Thyroid gland (tissue), 4 donors: ENCODE measurements at places on chromosomes 6 and 20.

GRCh38 chr6:124995645-124996325 is 33.5 kb downstream of the RNF217 start:
- DNase-seq, result no peak

GRCh38 chr6:106398621-106399020 is 38.1 kb downstream of the CRYBG1 start:
- no peak for DNase-seq

GRCh38 chr20:1803932-1804501 is 91.2 kb upstream of the SIRPA start:
- DNase-seq, result no peak

GRCh38 chr6:134510920-134511319 is 193.0 kb upstream of the SGK1 start:
- no peak for DNase-seq

- DNase-seq, result peak; percentile 3
Measured at GRCh38 chr6:151620179-151620578, 126.4 kb downstream of the CCDC170 start.

DNA sequence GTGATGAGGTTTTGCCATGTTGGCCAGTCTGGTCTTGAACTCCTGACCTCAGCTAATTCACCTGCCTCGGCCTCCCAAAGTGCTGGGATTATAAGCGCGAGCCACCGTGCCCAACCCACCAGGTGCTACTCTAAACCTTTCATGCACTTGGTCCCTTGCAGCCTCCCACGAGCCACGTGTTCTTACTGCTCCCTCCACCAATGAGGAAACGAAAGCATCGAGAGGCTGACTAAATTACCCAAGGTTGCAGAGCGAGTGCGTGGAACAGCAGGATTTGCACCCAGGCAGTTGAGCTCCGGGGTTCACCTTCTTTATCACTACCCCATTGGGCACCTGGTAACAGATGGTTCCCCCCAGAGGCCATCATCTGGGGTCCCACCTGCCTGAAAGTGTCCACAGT is 208.3 kb downstream of the LY86 start:
- DNase-seq, result no peak

DNA sequence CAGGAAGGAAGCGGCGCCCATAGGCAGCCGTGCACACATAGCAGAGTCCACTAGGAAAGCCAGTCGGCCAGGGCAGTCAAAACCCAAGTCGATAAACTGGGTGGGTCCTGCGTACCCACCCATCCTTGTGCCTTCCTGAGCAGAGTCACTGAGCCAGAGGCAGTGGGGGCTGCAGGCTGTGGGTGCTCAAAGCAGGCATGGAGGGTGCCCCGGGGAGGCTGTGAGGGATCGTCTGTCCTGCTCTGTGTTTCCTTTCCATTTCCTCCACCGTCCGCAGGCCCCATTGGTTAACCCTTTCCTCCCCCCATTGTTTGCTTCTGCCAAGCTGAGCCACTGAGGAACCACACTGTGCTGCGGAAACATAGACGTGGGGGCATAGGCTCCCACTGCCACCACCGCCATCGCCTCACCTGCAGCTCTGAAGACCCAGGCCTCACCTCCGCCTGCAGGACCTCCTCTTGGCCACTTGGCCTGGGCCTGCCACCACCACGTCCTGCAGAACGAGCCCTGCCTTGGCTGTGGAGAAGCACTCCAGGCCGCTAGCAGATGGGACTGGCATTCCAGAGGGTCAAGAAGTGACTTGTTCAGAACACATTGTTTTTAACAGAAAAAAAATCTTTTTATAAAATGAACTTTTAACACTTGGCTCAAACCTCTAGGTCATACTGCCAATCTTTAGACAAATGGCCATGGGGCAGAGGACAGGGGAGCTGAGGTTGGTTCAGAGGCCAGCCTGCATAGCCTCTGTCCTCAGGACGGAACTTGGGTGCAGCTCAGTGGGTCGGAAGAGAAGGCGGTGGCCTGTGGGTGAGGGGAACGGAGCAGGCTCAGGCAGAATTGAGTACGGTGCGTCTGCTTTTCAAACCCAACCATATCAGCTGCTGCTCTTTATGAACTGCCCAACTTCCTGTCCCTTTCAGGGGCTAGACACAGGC is 52.6 kb downstream of the TCP11 start:
- no peak for DNase-seq
